ENCODE measurements at places on chromosomes 13 and 19.

- no peak for DNase-seq
Measured at GRCh38 chr19:2494447-2495129, 18.7 kb downstream of the GADD45B start.

- DNase-seq: no peak
Measured at GRCh38 chr19:739998-740715, 10.8 kb upstream of the MISP start.

DNA sequence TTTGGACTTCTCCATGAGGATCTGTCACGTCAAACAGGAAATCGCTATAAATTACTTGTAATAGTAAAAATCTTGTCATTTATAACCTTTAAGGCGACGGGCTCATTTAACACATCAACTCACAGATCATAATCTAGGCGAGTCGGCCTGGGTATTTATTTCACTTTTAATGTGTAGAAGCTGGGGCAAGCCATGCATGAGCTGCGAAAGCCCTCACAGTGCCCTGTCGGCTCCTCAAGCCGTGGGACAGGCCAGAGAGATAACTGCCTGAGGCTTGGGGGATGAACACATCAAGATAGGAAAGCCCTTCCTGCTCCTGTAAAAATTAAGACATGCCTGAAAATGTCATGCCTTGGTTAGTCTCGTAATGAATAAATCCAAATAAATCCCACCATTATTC lies 30.8 kb downstream of the SOX1 start:
- no peak for DNase-seq

DNA sequence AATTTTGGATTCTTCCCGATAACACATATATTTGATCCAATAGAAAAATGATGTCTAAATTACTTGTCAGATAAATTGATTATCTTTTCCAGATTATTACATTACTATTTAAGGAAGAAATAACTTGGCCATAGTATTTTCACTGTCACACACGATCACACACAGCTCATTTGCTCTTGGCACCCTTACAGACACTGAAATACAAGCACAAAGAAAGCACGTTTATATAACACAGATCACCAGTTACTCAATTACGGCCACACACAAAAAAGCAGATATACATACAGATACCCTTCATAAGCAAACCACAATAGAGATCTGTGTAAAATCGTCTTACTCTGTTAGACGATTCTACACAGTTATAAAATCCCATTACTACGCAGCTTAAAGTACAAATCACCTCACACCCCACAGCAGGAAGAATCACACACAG lies 716 bp upstream of the ZNF420 start:
- DNase-seq: no peak

DNA sequence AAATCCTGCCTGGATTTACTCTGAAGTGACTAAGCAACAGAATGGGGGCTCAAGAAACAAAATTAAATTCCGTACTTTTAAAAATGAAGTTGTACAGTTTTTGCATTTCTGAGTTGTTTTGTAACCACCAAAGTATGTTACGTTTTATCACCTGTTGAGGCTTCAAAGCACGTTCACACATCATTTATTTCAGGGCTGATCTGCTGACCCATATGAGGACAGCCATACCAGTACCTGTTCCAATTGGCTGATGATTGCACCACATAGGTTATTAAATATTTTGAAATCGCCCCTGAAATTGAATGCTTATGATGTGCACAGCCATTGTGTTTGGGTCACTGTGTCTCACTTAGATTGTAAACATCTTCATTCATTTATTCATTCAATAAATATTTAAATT lies 72.0 kb upstream of the FLT1 start:
- no peak for DNase-seq

GRCh38 chr13:34078334-34078999 lies 260.5 kb downstream of the RFC3 start:
- DNase-seq: no peak

DNA sequence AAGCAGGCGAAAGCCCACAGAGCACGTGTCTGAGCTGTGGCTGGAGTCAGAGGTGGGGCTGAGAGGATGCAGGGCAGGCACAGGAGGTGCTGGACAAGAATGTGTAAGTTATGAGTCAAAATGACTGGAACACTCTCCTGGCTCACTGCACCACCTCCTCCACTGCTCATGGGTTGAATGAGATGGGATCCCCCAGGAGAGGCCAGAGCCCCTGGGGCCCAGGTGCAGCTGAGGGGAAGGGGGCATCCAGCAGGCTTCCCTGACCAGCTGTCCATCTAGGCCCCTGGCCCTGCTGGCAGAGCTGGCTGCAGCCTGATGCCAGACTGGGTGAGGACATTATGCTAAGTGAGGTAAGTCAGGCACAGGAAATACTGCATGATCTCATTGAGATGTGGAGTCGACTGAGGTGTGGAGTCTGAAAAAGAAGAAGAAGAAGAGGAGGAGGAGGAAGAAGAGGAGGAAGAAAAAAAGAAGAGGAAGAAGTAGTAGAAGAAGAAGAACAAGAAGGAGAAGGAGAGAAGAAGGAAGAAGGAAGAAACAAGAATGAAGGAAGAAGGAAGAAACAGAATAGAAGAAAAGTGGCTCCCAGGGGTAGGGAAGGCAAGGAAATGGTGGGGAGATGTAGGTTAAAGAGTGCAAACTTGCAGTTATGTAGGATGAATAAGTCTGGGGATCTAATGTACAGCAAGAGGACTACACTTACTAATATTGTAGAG lies 747.4 kb downstream of the UQCRFS1 start:
- no peak for DNase-seq

- DNase-seq: no peak
Measured at GRCh38 chr13:99998261-99998660, 16.7 kb downstream of the ZIC2 start.

DNA sequence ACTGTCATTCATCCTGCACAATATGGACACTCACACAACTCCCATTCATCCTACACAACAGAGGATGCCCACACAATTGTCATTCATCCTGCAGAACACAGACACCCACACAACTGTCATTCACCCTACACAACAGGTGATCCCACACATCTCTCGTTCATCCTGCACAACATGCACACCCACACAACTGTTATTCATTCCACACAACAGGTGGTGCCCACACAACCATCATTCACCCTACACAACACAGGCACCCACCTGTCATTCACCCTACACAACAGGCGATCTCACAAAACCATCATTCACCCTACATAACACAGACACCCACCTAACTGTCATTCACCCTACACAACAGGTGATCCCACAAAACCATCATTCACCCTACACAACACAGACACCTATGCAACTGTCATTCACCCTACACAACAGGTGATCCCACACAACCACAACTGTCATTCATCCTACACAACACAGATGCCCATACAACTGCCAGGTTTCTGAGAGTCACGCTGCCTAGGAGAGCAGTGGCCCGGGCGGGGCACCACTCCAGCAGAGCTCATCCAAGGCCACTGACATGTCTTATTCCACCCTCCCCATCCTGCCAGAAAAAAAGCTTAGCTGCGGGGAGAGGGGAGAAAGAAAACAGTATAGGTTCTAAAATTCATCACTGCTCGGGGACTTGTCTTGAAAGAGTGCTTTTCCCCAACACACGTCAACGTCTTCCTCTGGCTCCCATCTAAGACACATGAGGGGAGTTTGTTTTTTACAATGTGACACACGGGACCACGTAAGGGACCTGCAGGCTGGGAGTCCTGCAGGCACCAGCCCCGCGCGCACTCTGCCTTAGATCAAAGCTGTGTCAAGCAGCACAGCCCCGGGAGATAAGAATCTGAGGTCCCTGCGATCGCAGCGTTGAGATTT lies 44.0 kb downstream of the KLF2 start:
- peak; percentile 30 for DNase-seq

DNA sequence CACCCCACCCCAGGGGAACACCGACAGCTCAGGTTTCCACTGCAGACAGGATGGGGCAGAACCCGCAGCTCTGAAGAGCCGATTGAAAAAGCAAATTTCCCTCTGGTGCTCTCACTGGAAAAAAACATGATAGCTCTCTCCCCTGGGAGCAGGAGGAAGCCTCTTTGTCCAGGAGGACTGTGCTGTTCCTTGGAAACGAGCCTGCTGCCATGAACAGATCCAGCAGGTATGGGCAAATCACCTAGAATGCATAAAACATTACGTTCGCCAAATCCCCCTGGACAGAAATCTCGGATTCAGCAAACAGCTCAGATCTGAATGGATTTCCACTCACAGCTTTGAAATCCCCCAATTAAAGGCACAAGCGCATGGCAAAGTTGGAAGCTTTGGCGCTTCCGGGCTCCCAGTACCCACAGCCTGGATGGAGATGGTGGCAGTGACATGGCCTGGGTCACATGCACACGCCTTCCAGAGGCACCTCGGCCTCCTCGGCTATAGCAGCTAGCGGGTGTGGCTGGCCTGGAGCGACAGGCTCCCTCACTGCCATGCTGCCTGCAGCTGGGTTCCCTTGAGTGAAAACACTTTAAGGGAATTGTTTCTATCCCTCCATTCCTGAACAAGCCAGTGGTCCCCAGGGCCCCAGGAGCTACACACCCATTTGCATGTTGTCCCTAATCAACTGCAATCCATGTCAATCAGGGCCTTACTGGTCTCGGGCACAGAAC lies 59.1 kb downstream of the CEBPG start:
- no peak for DNase-seq

DNA sequence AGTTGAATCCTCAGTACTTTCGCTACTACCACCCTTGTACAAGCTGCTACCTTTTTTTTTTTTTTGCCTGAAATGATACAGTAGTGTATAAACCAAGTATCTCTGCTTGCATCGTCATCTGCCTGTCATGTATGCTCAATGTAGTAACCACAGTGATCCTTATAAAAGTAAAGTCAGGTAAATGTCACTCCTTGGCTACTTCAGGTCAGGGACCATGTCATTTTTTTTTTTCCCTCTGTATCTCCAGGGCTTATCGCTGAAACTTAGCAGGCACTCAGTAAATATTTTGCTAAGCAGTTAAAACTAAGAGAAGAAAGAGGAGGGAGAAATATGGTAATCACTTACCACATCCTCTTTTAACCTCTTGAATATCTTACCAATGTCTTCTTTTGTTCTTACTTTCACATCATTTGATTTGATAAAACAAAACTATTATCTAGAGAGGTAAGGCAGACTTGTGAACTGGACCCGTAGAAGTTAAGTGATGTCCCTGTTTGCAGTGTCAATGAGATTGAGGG lies 96.8 kb upstream of the KLF12 start:
- no peak for DNase-seq

DNA sequence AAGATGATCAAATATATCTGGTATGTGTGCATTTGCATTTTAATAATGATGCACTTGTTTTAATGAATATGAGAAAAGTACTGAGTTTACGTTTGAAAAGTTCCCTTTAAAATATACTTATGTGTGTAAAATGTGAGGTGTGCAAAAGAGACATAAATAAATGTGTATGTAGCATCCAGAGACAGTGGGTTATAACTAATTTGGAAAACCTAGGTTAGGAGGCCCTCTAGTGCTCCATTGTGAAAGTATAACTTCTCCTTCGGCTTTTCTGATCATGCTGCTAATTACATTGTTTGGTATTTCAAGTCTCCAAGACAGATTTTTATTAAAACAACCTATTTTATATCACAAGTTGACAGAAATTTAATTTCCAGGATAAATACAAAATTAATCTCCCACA lies 30.1 kb downstream of the SCEL start:
- peak; percentile 52 for DNase-seq

Data from putamen (tissue), 1 donor.